ENCODE measurements at places on chromosomes 11 and 22.

- DNase-seq = no peak
Observed at GRCh38 chr11:93444617-93445073, 98.5 kb downstream of the SMCO4 start.

DNA sequence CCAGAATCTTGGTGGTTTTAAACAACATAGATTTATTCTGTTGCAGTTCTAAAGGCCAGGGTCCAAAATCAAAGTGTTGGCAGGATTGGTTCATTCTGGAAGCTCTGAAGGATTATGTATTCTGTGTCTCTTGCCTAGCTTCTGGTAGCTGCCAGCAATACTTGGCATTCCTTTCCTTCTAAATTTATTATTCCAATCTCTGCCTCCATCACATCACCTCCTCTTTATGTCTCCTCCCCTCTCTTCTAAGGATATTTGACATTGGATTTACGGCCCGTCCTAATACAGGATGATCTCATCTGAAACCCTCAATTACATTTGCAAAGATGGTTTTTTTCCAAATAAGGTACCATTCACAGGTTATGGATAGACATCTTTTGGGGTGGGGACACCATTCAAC lies 186.5 kb downstream of the SBF2 start:
- no peak for DNase-seq

GRCh38 chr11:2169626-2170570 lies 1.7 kb downstream of the TH start:
- DNase-seq = no peak

DNA sequence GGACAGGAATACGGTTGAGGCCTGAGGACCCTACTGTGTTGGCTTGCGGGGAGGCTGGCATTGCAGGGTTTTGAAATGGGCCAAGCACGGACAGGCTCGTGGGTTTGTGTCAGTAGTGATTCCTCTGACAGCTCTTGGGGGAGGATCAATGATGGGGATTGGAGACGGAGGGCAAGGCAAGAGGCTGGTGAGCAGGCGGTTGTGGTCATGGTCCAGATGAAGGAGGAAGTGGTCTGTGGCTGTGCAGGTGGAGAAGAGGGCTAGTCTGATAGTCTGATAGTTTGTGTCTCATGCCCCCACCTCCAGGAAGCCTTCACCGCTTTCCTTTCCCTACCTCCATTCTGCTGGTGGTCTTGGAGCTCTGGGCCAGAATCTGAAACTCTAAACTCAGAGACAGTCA lies 3.0 kb downstream of the MAFF start:
- no peak for DNase-seq

DNA sequence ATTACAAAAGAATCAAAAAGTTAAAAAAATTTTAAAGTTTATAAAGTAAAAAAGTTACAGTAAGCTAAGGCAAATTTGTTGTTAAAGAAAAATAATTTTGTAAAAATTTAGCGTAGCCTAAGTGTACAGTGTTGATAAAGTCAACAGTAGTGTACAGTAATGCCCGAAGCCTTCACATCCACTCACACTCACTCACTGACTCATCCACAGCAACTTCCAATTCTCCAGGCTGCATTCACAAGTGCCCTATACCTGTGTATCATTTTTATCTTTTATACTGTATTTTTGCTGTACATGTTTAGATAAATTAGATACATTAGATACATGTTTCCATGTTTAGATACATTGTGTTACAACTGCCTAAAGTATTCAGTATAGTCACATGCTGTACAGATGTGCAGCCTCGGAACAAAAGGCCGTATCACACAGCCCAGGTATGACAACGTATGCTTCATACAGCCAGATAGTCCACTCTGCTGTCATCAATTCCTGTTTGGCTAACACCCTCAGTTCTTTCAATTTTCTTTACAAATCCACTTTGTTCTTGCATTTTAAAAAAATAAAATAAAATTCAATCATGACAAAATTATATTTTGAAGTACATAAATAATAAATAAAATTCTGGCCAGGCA lies 80.7 kb downstream of the RBFOX2 start:
- DNase-seq = no peak

- no peak for DNase-seq
Observed at GRCh38 chr22:30014244-30014643, 66.0 kb upstream of the HORMAD2 start.

- no peak for DNase-seq
Observed at GRCh38 chr22:46551996-46552395, 14.6 kb upstream of the CELSR1 start.

DNA sequence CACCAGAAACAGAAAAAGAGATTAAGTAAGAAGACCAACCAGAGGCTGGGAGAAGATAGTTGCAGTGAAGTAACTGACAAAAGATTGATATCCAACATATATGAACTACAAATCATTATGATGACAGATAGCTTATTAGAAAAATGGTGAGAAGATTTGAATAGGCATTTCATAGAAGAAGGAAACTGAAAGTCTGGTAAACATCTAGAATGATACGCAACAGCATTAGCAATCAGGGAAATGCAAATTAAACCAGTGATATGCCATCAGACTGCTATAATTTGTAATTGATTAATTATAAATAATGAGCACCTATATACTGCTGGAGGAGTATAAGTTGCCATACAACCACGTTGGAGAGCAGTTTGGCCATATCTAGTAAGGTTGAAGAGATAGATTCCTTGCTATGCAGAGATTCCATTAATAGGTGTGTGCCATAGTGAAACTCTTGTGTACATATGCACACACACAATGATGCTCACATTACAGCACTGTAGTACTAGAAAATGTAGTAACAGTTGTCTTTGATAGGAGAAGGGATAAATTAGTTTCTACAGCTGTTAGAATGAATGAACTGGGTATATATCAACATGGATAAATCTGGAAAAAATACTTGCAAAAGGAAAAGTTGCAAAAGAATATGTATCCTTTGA lies 20.5 kb downstream of the RNF169 start:
- DNase-seq = no peak

- DNase-seq = peak; percentile 87
Observed at GRCh38 chr22:50276143-50276542, 6.0 kb upstream of the MAPK11 start.

- no peak for DNase-seq
Observed at GRCh38 chr22:39239561-39240423, 5.0 kb downstream of the PDGFB start.

DNA sequence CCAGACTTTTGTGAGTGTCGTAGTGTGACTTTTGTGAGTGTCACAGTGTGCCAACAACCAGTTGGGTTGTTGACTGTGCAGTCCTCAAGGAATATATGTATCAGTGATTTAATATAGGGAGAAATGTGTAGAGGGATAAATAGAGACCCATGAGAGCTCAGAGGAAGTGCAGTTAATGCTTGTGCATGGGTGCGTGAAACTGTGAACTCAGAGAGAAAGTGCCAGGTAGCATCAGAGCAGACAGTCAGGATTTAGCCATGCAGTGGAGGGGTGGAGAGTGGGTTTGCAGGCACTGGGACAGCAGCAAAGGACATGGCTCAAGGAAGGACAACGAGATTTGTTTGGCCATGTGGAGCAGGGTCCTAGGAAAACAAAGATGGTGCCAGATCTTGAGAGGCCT lies 33.6 kb downstream of the YWHAH start:
- no peak for DNase-seq

- DNase-seq = no peak
Observed at GRCh38 chr11:33444835-33445594, 187.8 kb downstream of the HIPK3 start.

DNA sequence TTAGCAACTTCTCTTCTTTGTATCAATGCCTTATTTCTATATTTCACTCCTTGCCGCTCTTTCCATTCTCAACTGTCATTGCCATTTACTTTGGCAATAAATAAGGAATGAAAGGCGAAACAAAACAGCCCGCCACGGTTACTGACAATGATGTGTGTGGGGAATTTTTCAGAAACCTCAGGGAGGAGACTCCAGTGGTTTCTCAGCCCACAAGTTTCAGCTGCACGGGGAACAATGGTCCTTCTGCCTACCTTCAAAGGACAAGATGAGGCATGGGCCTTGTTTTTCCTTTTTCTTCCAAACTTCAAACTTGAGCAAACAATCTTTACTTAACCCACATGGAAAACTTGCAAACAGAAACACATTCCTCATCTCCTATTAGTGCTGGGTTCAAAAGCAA lies 409.4 kb downstream of the METTL15 start:
- DNase-seq = no peak

- DNase-seq = peak; percentile 23
Observed at GRCh38 chr11:46637546-46637945, 20.2 kb downstream of the ATG13 start.

GRCh38 chr11:132853886-132854285 lies 678.4 kb downstream of the OPCML start:
- DNase-seq = no peak

- peak; percentile 16 for DNase-seq
Observed at GRCh38 chr22:19868773-19869471, 14.2 kb upstream of the GNB1L start.

GRCh38 chr11:125022551-125022950 lies 40.6 kb upstream of the SLC37A2 start:
- DNase-seq = no peak
